ENCODE measurements at places on chromosomes 5 and 9.

GRCh38 chr5:172732201-172732865 lies 38.7 kb downstream of the DUSP1 start:
- DNase-seq, result no peak

GRCh38 chr5:32413466-32414263 lies 30.9 kb downstream of the ZFR start:
- DNase-seq, result no peak

DNA sequence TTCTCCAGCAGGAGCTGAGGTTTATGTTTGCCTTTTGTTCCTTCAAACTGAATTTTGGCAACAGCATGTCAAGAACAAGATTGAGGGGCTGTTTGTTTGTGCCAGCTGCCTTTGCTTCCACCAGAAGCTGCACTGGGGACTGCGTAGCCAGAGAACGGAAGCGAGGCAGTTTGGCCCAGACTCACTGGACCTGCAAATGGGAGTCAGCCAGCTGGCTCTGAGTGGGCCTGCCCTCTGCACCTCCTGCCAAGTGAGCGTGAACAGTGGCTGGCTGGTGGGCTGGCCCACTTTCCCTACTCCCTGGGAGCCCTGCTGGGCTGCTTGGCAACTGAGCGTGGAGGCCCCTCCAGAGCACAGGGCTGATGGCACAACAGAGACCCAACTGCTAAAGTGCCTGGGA lies 111.6 kb downstream of the GALNT10 start:
- DNase-seq, result no peak

DNA sequence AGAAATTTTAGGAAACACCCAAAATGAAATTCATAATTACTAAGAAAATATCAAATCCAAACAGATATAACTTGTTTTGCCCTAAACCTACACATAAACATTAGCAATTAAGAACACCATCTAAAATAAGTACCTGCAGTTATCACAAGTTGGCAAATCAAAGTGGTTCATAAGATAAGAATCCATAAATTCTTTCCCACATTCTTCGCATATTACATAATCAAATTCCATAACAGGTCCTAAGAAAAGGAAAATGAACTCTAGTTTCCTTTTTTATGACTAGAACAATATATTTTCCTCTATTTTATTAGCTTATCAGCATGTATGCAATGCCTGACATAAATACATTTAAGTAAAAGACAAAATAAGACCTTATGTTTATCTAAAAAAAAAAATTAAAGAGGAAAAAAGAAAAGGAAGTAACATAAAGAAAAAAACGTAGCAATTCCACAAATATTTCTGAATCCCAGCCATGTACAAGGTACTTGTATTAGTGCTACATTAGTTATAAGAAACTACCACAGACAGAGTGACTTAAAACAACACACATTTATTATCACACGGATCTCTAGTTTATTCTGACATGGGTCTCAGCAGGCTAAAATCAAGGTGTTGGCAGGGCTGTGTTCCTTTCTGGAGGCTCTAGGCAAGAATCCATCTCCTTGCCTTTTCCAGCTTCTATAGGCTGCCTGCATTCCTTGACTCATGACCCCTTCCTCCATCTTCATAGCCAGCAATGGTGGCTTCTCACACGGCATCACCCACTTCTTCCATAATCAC lies 7.5 kb downstream of the XPA start:
- no peak for DNase-seq

DNA sequence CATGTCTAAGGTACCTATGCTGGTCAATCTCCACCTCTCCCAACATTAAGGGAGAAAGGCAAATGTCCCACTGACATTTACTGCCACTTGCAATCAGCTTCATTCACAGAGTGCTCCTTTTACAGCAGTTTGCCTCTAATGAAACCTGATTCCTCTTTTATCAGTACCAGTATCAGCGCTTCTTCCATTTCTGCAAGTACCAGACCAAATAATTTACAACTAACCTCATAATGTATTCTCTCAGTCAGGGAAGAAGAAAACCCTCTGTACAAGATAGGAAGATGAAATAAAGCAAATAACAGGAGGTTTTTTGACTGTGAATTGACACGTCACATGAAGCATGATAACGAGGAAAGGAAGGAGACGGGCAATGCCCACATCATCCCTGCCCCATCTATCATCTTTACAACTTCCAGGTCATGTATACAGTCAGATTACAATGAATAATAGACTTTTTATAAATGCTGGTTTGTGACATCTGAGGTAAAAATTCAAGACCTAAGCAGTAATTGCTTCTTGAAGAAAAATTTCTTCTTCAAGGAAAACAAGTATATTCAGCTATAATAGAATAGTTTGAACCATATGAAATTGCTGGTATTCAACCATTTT lies 21.9 kb downstream of the ABITRAM start:
- DNase-seq, result no peak

DNA sequence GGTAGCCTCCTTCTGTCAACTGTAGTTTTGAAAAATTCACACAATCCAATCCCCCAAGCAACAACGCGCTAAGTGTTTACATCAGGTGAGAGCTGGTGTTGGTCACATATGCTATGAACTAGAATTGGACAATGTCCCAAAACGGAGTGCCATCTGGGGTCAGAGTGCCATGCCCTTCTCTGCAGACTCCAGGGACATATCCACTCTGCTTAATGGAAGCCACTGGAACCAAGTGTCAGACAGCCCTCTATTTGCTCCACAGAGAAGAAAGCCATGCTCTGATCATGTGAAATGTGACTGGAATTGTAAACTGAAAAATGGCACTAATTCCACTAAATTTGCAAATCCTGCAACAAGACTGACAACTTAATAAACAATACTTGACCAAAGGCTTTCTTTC lies 12.2 kb downstream of the ABCA1 start:
- no peak for DNase-seq

DNA sequence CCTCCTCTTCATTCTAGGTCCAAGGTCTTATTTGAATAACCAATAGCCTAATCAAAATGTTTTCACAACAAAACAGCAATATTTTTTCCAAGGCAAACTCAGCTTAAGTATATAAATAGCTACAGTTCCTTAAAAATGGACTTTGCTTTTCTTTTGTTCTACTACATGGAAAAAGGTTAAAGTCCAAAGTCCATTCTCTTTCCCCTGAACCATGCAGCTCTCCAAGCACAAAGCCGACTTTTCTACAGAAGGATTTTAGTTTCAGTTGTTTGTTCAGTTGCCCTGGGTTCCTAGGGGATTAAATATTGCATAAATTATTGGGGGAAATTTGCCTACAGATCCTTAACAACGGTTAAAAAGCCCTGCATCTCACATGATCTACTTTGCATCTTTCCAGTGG lies 677.0 kb upstream of the KLF4 start:
- DNase-seq, result no peak

- no peak for DNase-seq
Observed at GRCh38 chr9:78856144-78856543, 559.2 kb downstream of the PSAT1 start.

DNA sequence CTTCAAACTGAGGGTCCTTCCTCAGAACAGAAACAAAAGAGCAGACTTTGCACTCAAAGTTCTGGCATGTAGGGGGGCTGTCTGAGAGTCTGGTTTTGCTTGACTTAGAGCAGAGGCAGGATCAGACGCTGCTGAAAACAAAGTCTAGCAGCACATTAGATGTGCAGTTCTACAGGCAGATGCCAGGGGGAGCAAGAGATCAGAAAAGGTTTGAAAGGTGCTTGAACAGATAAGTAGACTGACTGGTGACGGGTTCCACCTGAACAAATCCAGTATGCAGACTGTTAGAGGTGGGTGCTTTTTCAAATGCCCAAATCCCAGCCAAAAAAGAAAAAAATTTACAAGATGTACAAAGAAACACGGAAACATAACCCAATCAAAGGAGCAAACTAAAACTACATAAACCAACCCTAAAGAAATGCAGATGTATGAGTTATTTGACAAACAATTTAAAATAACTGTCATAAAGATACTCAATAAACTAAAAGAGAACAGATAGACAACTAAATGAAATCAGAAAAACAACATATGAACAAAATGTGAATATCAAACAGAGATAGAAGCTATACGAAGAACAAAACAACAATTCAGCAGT lies 194.7 kb upstream of the FREM1 start:
- DNase-seq, result no peak

GRCh38 chr5:56699538-56699937 lies 115.8 kb upstream of the MAP3K1 start:
- DNase-seq, result no peak

GRCh38 chr9:18705796-18706392 lies 231.9 kb downstream of the ADAMTSL1 start:
- no peak for DNase-seq

DNA sequence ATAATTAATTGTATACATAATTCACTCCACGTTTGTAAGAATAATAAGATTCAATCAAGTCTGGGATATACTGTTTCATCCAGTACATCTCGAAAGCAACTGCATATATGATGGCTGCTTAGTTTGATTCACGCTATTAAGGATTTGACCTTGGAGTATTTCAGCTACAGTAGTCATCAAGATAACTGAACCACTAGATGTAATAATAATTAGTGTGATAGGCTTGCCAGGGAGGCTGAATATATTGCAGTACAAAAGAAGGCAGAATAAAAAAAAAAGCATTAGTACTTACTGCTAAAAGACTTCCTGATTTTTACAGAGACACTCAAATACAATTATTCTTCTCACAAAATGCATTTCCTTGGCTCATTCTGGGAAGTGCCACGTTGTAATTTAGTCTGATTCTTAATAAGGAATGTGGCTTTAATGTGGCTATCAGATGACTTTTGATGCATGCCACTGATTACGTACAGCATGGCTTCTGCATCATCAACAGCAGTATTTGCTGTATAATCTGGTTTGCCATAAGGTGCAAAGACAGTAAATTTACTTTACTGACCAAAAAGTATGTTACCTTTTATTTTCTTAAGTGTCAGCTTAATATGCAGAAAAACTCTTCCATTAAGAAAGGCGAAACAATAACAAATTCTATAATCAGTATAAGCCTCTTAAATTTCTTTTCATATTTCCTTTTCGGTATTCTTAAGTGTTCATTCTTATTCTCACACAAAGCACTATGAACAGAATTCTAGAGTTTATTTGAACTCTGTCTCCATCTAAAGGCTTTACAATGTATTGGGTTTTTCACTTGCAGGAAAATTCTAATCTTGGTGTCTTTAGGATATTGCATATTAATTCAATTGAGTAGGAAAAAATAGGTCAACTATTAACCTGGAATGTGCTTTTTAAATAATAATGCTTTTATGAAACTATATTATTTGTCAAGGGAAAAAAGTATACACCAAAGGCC lies 166.4 kb downstream of the SLF1 start:
- DNase-seq, result no peak

DNA sequence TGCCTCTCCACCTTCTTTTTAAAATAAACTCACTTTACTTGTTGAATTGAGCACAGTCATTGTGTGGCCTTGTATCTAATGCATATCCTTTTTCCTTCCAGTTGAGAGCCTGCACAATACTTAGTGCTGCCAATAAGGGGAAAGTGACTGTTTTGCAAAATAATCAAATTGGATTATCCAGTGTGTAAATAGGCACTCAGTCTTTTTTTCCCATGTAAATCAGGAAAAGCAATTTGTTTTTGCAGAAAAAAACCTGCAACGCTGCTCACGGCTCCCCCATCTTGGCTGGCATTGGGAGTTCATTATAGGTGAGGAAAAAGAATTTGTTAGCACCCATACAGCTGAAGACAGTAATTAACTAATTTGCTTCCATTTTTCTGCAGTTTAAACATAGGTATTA lies 299.9 kb downstream of the CSNK1G3 start:
- DNase-seq, result no peak

DNA sequence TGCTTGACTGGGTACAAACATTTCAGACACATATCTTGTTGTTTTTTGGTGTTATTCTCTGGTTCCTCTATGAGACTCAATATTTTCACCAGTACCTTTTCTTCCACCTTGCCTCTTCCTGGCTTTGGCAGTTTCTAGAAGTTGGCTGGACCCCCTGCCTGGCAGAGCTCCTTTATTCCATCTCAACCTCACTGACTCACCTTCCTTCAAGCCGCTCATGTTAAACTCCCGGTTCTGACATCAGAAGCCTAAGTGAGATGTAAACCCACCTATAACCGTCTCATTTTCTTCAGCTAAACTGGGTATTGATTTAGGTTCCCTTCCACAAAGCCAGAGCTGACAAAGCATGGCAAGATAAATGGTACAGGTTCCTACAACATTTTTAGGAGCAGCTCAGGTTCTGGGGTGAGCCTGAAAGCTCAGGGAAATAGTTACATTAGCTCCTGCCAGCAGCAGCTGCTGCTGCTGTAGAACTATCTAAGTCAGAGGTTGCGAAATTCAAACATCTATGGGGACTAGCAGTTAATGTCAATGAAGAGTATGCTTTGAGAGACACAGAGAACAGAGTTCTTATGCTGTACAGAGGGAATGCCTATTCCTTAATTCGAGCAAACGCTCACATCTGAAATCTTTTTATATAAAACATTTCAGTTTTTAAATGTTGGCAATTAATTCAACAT lies 197.1 kb upstream of the NR3C1 start:
- no peak for DNase-seq

DNA sequence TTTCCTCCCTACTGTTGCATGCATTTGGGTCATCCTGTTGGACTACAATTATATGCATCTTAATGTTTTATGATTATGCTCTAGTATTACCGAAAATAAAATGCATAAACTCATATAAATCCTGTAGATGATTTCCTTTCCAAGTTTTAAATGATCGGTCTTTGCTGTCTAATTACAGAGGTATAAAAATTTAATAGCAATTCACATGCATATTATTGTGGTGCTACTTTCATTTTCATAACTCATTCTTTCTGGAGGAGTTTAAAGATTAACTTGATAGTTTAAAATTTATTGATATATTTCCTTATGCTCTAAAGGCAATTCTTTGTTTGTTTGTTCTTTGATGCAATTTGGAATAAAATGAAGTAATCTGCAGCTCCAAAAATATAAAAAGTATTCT lies 1475.1 kb downstream of the MAT2B start:
- DNase-seq, result no peak

DNA sequence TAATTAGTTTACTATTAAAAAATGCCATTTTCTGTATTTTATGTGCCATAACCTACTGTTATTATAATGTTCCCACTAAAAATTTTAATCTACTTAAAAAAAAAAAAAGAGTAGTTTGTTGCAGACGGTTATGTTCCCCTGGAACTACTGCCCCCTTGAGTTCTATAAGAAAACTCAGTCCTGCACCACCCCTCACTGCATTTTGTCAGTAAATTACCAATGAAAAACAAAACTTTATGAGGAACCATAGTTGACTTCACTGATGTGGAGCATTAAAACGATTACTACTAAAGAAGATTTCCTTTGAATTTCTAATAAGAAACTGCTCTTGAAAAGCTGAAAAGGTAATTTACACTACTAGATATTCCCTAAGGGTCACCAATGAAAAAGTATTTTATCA lies 288.7 kb downstream of the FBXL17 start:
- DNase-seq, result no peak

- DNase-seq, result no peak
Observed at GRCh38 chr9:89980600-89980999, 375.8 kb downstream of the GADD45G start.

DNA sequence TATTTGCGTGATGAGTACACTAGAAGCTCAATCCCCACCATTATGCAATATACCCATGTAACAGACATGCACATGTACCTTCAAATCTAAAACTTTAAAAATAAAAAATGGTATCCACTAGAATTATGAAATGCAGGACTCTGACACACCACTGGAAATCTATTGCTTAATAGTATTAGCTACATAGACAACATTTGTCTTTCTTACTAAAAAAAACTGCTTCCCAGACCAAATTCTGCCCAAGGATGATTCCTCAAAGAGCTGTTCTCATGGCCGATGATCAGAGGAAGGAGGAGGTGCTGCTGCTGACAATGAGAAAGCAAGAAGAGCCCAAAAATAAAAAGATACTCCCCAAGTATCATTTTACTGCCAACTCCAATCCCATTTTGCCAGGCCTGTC lies 67.2 kb downstream of the TTC39B start:
- DNase-seq, result no peak

GRCh38 chr5:31427013-31427723 lies 104.7 kb downstream of the DROSHA start:
- DNase-seq, result no peak

Measured in activated naive CD4-positive, alpha-beta T cell (primary cell).